Stimulated activated naive CD8-positive, alpha-beta T cell treated with anti-CD3 and anti-CD28 coated beads, Interleukin-15, amount 100 ng/mL, for 72 hours (primary cell): ENCODE measurements at places on chromosomes 12 and 14.

DNA sequence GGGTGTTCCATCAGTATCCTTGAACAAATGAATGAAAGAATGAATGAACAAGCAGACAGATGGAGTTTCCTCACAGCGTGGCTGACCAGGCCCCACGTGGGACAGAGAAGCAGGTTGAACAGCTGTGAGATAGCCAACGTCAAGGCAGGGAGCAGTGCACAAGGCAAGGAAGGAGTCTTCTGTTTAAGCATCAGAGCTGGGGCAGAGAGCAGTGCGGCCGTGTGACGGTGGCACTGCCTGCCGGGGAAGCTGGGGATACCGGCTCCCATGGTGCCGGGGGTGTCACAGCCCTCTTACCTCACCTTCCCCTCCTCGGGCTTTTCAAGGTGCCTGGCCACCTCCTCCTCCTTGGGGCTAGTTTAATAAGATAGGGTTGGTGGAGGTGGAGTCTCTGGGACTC is 73.2 kb upstream of the GPATCH2L start:
- no peak for DNase-seq

- DNase-seq, result no peak
Observed at GRCh38 chr14:24074625-24075484, 3.5 kb downstream of the CPNE6 start.

- no peak for DNase-seq
Observed at GRCh38 chr12:111409403-111409779, 3.7 kb downstream of the SH2B3 start.

DNA sequence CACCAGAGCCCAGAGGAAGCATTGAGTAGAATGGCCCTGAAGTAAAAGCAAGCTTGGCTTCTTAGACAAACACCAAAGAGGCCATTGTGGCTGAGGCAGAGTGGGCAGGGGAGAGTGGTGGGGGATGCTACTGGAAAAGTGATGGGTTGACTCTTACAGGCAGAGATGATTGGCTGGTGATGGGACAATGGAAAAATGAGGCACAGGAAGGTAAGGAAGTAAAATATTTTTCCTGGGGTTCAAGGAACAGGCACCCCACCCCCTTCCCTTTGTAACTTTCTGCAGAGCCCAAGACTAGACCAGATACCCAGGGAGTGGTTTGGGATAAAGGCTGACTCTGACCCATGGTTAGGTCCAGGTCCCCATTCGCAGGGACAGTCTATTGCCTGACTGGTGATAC is 34.9 kb upstream of the COL2A1 start:
- DNase-seq, result no peak

- DNase-seq, result no peak
Observed at GRCh38 chr14:80269353-80269925, 58.1 kb upstream of the DIO2 start.

DNA sequence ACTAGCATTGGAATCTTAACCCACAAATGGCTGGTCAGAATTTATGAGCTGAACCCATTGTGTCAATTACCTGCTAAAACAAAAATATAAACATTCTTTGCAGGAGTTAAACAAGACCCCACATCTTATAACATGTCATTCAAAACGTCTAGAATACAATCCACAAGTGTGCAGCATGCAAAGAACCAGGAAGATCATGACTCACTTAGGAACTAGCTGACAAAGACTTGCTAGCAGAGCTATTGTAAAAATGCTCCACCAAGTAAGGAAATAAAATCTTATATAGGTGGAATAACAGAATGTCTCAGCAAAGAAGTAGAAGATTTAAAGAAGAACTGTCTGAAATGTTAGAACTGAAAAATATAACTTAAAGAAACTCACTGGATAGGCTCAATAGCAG is 26.5 kb upstream of the POC1B start:
- DNase-seq, result no peak

DNA sequence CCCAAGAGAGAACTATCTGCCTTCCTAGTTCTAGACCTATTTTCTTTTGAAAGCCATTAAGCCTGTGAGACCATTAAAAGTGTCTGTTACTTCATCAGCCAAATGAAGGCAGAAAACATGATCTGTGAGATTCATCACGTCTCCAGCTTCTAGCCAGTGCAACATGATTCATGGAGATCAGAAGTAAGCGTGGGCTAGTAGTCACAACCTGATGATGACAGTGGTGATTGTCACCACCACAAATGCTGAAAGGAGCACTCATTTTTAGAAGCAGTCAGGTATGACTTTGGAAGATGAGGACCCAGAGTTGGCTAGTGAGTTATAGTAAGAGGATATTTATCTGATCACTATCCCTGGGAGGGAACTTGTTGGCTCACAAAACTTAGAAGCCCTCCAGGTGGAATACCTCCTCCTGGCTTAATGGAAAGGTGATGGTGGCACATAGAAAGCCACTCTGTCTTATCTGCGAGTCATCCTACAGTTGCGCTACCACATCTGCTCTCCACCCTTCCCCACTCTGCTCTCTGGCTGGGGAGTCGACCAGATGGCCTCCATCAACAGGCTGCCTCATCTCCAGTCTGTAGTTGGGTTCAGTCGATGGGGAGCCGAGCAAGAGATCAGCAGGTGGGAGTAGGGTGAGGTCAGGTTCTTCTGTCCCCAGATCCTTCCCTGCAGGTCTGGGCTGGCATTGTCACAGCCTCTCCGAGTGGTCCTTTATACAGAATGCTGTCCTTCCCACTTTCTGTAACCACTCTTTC is 317.6 kb upstream of the FKBP4 start:
- DNase-seq, result no peak

DNA sequence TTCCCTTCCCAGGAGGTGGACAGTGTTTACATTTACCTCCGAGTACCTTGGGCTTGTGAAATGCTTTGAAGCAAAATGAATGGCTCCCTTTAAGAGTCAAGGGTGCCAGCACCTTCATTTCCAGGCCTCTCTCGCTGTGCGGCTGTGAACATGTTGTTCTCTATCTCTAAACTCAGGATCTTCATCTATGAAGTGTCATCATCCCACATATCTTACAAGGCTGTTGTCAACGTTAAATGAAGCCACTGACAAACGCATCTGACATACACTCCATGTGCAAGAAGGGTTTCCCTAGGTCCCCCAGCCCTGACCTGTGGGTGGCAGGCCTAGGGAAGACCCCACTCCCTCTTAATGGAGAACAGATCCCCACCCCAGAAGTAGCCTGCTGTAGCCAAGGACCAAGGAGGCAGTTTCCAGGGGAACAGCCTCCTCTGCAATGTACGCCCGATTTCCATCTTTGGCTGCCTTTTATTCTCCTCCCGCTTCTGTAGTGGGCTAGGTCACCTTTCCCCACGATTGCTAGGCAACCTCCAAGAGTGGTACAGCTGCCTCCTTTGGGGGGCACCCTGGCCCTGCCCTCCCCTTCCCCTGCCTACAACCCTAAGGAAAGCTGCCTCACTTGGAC is 7.6 kb downstream of the ACTN1 start:
- no peak for DNase-seq

DNA sequence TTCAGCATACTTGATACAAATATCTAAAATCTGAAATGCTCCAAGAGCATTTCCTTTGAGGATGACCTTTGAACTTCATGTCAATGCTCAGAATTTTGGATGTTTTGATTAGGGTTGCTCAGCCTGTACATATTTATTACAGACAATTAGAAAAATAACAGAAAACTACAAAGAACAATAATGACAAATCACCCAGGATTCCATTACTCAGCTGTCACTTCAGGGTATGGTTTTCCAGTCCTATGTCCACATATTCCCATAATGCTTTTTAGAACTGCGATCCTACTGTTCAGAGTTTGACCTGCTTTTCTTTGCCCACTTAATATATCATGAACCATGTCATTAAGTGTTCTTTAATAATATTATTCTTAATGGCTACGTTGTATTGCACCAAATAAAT is 11.4 kb downstream of the DLGAP5 start:
- no peak for DNase-seq

- peak; percentile 37 for DNase-seq
Observed at GRCh38 chr14:91858536-91859275, 8.6 kb downstream of the TC2N start.

DNA sequence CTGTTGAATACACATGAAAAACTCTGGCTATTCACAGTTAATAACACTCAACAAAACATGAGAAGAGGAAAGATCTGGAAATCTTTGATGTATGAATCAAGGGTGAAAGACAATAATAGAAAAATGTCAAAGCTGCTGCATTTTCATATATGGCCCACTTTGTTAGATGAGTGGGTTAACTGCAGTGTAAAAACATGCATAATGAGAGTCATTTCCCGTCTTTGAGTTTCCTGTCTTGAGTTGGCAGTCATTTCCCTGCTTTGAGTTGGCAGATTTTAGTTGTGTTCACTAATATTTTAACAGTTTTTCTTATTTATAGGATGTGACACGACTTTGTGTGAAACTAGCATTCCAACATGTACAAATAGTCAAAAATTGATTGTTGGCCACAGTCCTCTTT is 87.9 kb upstream of the PTPRQ start:
- DNase-seq, result no peak

GRCh38 chr12:62813031-62813829 is 121.7 kb downstream of the PPM1H start:
- peak; percentile 25 for DNase-seq

DNA sequence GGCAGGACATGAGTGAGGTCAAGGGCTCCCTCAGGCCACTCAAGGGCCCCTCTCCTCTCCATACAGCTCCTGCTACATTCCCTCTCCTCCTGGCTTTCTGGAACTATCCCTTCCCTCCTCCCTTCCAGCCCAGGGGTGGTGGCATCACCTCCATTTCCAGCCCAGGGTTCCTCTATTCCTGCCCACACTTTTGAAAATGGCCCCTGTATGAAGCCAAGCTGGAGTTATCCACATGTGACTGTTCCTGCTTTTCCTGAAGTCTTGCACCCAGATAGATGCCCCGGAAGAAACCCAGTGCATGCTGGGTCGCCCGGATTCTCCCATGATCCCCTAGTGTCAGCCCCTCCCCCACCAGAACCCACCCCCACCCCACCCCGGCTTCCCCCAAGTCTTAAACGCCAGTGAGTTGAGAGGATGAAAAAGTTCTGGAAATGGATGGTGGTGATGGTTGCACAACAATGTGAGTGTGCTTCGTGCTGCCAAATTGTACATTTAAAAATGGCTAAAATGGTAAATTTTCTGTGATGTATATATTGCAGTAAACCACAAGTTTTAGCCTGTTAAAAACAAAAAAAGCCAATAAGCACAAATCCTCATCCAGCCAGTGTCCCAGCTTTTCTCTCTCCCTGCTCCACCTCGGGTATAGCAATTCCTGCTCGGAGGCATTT is 136.9 kb downstream of the SCARB1 start:
- no peak for DNase-seq

DNA sequence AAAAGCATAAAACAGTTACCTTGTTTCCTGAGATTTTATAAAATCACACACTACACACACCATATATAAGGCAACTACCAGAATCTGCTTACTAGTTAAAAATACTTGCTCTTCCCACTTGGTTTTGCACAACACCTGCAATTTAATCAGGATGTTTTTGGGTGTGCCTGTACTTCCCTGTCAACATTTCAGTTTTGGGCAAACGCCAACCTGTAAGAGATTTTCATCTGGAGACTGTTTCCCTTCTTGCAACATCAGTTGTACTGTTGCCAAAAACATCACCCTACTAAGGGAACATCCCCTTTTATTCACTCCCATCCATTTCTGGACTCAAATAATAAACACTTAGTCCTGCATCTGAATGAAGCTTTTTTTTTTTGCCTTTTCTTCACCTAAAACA is 172.3 kb downstream of the DUSP6 start:
- no peak for DNase-seq

- no peak for DNase-seq
Observed at GRCh38 chr14:50773632-50774541, 57.1 kb downstream of the NIN start.

DNA sequence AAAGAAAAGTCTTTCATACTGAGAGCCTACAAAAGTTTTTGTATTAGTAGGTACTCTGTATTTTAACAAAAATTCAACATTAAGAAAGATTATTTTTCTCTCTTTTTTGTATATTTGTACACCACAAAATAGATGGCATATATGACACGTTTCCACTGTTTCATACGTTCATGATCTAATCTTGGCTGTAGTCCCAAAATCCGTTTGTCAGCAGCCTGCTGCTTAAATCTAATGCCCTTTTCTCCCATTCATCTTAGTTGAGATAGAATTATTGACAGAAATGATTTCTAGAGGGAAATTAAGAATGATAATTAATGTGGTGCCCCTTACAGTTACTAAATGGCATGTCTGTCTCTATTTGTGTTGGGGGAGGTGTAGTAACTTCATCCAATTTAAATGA is 140.7 kb upstream of the NOVA1 start:
- no peak for DNase-seq

DNA sequence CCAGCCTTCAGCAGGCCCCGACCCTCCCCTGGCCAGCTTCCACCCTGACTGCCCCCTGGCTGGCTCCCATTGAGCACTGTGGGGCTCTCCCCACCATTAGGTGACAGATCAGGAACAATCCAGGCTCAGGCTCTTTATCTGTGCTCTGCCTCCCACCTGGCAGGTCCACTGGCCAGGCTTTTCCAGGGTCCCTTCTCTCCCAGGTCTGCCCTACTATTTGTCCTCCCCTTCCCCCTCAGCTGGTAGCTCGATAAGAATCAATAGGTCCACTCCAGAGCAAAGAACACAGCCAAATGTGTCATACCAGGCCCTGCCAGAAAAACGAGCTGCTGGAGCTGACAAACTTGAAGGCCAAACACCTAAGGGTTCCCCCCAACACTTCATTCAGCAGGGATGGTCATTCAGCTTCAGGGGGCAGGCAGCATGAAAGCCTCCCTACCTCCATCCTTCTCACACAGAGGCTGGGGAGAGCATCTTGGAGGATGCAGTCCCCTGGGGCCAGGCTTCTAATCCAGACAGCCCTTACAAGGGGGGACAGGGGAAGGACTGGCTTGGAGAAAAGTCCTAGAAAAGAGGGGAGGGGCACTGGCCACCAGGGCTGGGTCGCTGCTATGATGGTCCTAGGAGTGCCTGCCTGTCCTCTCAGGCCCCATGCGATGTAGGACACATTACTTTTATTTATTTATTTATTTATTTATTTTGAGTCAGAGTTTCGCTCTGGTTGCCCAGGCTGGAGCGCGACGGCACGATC is 1.9 kb upstream of the KRT18 start:
- no peak for DNase-seq

- DNase-seq, result no peak
Observed at GRCh38 chr12:32252199-32253073, 145.8 kb downstream of the BICD1 start.

DNA sequence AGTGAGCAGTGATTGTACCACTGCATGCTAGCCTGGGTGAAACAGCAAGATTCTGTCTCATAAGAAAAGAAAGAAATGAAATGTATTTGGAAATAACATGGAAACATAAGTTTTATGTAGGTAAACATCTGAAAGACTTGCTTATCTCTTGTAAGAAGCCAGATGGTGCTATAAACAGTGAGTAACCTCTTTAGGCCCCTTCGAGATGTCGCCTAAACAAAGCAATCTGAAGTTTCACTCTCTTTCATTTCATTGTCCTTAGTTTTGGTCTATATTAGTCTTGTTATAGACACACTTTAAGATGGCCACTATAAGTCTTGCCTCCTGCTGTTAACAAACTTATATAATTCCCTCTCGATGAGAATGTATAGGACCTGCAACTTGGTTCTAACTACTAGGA is 472.6 kb upstream of the ATP2B1 start:
- no peak for DNase-seq

DNA sequence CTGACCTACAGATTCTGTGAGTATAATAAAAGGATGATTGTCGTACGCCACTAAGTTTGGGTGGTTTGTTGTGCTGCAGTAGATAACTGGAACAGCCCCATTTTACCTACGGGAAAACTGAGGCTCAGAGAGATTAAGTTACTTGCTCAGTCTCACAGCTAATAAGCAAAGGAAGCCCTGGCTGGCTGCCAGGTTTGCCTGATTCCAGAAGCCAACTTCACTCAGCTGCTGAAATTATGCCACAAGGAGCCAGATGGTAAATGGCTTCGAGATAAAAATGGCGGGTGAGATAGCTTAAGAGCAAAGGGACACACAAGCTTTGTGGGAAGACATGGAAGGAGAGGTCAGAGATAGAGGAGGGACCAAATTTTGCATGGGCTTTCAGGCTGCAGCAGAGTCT is 191.5 kb upstream of the NOS1 start:
- no peak for DNase-seq
